Activated CD8-positive, alpha-beta T cell treated with anti-CD3 and anti-CD28 coated beads for 36 hours (primary cell): ENCODE measurements at places on chromosomes 13 and 19. TPM values are rescaled to one million over a fixed set of nuclear protein-coding genes. Genes with fewer than 3 reads are reported as not detected.

The POLRMT gene
- 67.9 TPM for total RNA-seq

DNA sequence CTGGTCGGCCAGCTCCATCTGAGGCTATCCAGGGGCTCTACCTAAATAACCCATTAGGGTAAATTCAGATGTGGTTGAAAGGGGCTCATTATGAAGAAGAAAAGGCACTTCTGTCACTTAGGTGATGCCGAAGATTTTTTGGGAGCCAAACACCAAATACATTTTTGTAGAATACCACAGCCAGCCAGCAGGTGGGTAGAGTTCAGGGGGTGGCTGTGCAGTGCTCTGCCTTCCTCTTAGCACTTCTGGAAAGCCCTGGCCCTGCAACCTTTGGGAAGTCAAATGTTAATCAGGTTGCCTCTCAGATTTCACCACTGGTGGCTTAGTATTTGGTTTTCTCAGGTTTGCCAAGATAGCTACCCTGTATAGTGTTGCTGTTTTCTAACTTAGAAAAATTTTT, 18.5 kb upstream of the GPR18 start:
- no peak overlapping the region for H3K4me3 ChIP-seq
- H3K36me3 ChIP-seq: peaks cover 71% of the 10 kb centered on the region
- DNase-seq: no peak
- H3K4me1 ChIP-seq: peaks cover 90% of the 10 kb centered on the region
- no peaks in the 10 kb centered on the region for H3K27me3 ChIP-seq

- no peak overlapping the region for H3K4me3 ChIP-seq
- peaks cover 3% of the 10 kb centered on the region for H3K4me1 ChIP-seq
- DNase-seq: no peak
- no peaks in the 10 kb centered on the region for H3K36me3 ChIP-seq
These were observed 2.5 kb downstream of the PRTN3 start for GRCh38 chr19:843180-843835.

- DNase-seq: no peak
- H3K27ac ChIP-seq: no peak overlapping the region
- H3K27me3 ChIP-seq: no peaks in the 10 kb centered on the region
- H3K36me3 ChIP-seq: peaks cover 35% of the 10 kb centered on the region
- H3K4me1 ChIP-seq: peaks cover under 1% of the 10 kb centered on the region
- no peak overlapping the region for H3K4me3 ChIP-seq
These were observed 13.4 kb downstream of the THOP1 start for GRCh38 chr19:2798733-2799132.

GRCh38 chr19:46181388-46181779, 33.3 kb downstream of the IGFL2 start:
- no peaks in the 10 kb centered on the region for H3K36me3 ChIP-seq
- DNase-seq: peak; percentile 55
- peak overlapping the region; percentile 47 for H3K27ac ChIP-seq
- peaks cover 40% of the 10 kb centered on the region for H3K27me3 ChIP-seq

DNA sequence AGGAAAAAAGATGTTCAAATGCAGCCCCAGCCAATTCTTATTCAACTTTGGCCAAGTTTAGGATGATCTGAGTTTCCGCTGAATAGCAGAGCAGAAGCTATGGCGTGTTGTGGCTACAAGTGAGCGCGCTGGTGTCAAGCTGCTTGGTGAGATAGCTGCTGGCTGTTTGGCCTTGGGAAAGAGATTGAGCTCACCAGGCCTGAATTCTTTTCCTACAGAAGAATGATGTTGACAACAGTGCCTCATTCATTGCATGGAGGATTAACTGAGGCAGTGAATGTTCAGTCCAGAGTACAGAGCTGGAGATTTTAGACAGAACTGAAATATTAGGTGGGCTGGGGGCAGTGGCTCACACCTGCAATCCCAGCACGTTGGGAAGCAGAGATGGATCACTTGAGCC, 31.5 kb upstream of the MAP3K10 start:
- peaks cover 12% of the 10 kb centered on the region for H3K4me1 ChIP-seq
- no peak overlapping the region for H3K27ac ChIP-seq
- H3K4me3 ChIP-seq: no peak overlapping the region
- peaks cover 1% of the 10 kb centered on the region for H3K36me3 ChIP-seq
